CD4-positive, alpha-beta T cell treated with Interleukin-12 subunit alpha and Interleukin-12 subunit beta, for 1 hour (primary cell): ENCODE measurements at places on chromosomes 2 and 18.

- DNase-seq = no peak
Observed at GRCh38 chr2:218168016-218168415, 1.3 kb upstream of the CXCR1 start.

- no peak for DNase-seq
Observed at GRCh38 chr18:27964811-27965210, 212.1 kb downstream of the CDH2 start.

DNA sequence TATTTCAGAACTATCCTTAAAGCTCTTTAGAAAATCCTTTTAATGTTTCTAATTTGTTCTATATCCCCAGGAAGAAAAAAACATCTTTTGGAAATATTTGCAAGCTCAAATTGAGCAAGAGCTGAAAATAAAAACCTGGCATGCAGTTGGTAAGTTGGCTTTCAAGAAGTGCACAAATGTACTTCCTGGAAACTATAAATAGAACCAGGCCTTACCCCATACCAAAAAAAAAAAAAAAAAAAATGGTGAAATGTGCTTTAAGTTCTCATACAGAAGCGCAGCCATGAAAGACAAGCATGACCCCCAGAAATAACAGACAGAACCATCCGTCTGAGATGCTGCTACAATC, 178.5 kb downstream of the HDAC4 start:
- no peak for DNase-seq

DNA sequence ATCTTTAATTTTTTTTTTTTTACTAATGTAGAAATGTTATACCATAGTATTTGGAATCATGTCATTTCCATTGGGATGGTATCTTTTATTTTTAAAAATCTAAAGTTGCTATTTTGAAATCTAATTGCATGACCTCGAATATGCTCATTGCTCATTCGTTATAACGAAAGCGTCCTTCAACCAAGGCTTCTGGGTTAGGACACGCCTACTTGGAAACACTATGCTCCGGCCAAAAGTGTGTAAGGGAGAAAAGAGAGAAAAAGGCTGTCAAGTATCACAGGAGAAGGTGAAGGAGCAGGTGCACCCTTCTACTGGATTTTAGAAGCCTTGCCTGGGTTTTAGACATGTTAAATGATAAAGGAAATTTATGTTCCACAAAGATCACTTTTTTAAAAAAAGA, 465.9 kb upstream of the ID2 start:
- no peak for DNase-seq

- DNase-seq = no peak
Observed at GRCh38 chr18:28176698-28176947, 307 bp downstream of the CDH2 start.

DNA sequence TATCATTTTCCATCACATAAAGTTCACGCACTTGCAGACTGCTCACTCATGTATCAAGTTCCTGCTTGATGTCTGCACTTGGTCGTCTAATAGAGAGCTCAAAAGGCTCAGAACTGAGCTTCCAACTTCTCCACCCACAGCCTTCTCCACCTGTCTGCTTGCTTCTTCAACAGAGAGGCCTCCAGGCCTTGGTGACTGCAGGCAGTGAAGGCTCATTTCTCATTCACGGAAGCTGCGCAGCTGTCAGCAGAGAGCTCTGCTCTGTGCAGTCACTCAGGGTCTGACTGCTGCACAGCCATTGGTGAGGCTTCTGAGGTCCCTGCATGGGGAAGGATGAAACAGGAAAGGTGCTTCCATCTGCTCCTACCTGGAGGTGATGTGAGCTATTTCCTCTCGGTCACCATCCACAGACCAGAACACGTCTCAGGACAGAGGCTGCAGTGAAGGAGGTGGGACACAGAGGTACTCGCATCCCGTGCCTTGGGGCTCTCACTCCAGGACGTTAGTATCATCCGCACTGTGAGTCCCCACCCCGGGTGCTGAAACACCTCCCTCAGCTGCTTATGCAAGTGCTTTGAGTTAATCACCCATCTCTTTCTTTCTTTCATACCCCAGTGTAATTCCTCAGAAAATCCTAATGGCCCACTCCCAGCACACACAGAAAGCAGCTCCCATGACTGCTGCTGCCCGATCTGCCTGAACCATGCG, 126.2 kb downstream of the TMEM18 start:
- DNase-seq = no peak

GRCh38 chr2:237503201-237503600, 16.1 kb downstream of the MLPH start:
- no peak for DNase-seq

DNA sequence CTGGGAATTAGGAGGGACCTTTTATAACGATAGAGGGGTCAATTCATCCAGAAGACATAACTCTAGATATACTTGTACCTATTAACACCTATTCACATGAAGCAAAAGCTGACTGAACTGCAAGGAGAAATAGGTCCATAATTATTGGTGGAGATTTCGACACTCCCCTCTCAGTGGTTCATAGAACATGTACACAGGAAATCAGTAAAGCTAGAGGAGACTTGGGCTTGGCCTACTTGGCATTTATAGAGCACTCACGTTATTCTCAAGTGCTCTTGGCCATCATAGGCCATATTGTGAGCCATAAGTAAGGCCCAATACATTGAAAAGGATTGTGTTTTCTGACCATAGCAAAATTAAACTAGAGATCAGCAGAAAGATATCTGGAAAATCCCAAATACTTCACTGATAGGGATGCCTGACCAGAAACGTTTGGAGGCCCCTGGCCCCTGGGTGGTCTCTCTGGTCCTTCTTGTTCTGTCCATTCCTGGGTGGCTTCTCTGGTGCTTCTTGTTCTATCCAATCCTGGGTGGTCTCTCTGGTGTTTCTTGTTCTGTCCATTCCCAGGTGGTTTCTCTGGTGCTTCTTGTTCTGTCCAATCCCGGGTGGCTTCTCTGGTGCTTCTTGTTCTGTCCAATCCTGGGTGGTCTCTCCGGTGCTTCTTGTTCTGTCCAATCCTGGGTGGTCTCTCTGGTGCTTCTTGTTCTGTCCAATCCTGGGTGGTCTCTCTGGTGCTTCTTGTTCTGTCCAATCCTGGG, 49.0 kb downstream of the SNED1 start:
- DNase-seq = no peak
